ENCODE measurements at places on chromosomes 6 and 20. TPM values are rescaled to one million over a fixed set of nuclear protein-coding genes. Genes with fewer than 3 reads are reported as not detected.

Gene TP53TG5
- not detected for total RNA-seq

Gene KCNQ5
- not detected for total RNA-seq

DNA sequence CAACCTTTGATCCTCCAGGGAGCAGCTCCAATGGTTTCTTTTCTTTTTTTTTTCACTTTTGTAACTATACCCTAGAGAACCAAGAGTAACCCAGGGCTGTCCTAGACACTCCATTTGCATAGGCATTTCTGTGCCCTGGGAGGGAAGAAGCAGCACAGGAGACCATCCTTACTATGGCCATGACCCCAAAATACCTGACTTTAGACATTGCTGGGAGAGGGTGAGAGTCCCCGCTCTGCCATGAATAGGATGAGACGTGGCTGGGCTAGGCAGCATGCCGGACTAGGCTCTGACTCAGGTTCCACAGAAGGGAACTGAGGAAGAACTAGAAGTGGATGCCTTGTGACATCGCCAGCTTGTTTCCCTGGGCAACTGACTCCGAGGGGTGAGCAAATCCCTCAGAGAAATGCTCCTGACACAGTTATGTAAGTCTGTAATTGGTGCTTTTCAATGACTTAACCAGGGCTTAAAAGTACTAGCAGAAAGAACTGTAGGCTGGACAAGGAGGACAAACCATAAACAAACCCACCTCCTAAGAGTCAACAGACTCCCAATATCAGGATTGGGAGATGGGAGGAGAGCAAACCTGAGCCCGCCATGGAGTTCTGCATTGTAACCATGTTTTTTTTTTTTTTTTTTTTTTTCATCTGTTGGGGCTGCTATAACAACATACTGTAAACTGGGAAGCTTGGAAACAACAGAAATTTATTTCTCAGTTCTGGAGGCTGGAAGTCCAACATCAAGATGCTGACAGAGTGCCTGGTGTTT, 910 bp upstream of the ADTRP start:
- DNase-seq: no peak

Gene DXO
- total RNA-seq: 6.4 TPM

- no peak for DNase-seq
Observed at GRCh38 chr6:90719321-90720195, 132.7 kb upstream of the MAP3K7 start.

DNA sequence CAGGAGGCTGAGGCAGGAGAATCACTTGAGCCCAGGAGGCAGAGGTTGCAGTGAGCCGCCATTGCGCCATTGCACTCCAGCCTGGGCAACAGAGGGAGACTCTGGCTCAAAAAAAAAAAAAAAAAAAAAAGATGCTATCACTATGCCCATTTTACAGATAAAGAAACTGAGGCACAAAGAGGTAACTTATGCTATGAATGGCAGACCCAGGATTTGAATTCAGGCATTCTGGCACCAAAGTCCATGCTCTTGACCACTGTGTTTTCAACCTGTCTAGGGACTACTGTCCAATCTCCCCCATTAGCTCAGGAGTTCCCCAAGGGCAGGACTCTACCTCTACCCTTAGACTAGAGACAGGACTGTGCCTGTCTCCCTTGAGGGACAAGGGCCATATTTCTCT, 9.1 kb upstream of the MDFI start:
- DNase-seq: no peak

- DNase-seq: no peak
Observed at GRCh38 chr6:15604843-15605242, 58.0 kb downstream of the DTNBP1 start.

DNA sequence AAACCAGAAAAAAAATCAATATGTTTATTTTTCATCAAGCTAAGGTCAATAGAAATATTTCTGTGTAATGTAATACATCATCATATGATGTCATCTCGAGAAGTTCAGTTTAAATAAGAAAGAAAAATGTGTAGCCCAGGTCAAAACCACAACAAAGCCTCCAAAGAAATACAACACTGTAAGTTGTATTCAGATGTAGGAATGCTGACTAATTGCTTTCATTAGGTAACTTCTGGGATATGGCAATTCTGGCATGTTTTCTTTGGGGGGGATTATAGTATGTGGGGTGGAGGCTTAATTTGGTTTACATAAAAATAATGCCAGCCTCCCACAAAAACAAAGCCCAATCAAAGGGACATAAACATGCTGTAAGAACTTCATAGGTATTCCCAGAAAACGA, 881.8 kb upstream of the CITED2 start:
- DNase-seq: no peak

- no peak for DNase-seq
Observed at GRCh38 chr6:85062884-85063283, 298.5 kb upstream of the TBX18 start.

Measured in dermis microvascular lymphatic vessel endothelial cell (primary cell).